ENCODE measurements at places on chromosomes 12 and 14.
A peak's percentile ranks its signal among the peaks of the same experiment; 100 is the strongest.

- DNase-seq: no peak
Observed at GRCh38 chr12:3802721-3803120, 49.8 kb upstream of the CRACR2A start.

DNA sequence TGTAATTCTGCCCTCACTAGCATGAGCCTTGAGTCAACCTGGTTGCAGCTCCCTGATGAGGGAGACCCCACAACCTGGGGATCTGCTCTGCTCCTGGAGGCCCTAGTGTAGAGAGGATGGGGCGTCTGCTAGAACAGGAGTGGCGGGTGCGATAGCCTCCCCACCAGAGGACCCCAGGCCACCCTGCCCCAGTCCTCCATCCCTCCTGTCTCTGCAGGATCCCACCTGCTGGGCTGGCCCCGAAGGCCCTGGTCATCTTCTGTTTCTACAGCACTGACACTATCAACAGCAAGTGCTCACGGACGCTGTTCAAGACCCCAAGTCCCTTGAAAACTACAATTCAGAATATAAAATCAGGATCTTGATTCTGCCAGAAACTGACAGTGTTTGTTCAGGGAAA is 15.2 kb downstream of the ANHX start:
- no peak for DNase-seq

DNA sequence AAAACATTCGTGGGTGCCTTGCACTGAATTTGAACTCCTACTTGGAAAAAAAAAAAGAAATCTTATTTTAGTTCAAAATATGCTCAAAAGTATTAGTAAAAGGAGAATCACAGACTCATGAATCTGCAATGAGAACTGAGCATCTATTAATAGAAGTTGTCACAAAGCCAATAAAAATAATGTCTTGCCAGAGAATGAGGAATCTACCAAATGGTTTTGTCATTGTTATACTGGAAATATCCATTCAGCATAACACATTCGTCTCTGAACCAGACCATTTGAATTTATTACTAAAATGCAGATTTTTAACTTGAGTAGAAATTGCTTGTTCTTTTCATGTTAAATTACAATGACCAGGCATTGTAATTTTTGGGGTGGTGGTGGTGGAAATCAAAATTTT is 11.6 kb upstream of the PTPRB start:
- peak; percentile 56 for DNase-seq

DNA sequence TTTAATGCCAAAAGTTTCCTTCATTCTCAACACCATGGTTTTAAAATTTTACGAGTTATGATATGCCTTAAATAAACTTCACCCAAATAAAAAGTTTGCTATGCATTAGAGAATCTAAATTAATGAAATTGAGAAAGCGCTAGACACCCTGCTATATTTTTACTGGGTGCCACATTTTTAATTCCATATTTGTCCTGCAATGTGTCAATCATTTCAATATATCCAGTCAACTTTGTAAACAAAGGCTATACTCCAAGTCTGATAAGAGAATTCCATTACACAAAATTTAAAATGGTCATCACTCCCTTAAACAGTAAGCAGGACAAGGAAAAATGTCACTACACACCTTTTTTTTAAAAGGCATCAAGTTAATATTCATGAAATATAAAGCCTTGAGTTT is 1.9 kb downstream of the PPP1R12A start:
- no peak for DNase-seq

DNA sequence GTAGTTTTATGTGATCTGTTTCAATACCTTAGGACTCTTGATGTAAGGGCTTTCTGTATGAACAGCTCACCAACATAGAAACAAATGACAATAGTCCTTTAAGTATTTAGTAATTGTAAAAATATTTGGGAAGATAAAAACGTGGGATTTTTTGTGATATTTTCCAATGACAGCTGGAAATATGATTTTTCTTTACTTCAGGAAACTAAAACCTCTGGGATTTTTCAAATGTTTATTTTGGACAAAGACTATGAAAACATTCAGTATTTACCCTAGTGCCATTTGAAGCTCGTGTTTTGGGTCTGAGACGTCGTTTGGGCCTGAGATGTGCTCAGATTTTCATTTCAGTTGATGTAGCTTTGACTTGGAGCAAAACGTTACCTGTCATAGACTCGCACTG is 240.0 kb downstream of the BMP4 start:
- DNase-seq: no peak

- DNase-seq: no peak
Observed at GRCh38 chr12:63132201-63132600, 18.8 kb downstream of the AVPR1A start.

DNA sequence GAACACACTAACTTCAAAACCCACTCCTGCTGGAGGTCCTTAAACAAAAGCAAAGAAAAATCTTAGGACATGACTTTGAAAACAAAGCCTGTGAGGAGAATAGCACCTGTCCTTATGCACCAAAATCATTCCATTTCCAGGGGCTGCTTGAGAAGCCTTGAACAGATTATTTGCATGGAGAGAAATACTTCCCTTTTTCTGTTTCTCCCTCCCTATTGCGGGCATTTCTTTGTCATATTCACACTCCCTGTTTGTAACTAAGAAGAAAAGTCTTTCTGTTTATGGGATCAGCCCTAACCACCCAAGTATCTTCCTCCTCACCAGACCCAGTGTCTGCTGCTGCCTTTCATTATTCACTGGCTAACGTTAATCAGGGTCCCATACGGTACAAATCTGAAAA is 218.8 kb downstream of the DPF3 start:
- no peak for DNase-seq

GRCh38 chr12:98821232-98821631 is 176.1 kb downstream of the APAF1 start:
- no peak for DNase-seq

DNA sequence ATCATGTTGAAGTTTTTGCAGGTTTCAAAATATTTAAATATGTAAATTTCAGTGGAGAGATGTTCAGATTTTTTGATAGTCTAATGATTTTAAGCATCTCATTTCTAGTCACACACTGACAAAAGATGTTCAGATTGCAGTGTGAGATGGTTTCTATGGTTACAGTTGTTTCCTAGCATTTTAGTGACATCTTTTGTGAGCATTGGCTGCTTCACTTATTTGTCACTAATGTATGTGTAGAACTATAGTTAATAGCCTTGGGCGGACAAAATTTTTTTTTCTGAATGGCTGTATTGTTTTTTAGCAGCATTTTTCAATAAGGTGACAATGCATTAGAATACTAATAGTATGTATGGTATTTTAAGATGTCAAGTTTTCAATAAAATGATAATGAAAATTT is 315.6 kb upstream of the PRKD1 start:
- DNase-seq: no peak

- no peak for DNase-seq
Observed at GRCh38 chr12:48946205-48946604, 11.1 kb downstream of the ARF3 start.

DNA sequence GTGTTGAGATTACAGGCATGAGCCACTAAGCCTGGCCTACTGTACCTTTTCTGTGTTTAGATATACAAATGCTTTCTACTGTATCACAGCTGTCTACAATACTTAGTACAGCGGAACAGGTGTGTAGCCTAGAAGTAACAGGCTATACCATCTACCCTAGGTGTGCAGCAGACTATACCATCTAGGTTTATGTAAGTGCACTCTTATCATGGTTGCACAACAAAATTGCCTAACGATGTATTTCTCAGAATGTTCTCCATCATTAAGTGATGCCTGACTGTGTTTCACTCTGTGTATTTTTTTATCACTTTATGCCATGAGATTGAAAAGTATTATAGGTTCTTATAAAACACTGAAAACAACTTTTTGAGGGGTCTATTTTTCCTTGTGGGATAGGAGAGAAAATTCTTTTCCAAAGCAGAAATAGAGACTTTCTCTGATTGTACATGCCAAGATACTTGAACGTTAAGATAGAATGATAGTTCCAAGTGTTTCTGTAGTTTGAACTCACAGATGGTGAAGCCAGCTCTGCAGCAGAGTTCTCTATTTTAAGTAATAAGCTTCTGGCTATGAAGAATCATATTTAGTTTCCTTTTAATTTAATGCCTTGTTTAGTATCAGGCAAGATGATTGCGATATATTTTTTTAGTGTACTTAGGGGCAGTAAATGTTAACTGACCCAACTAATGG is 17.0 kb downstream of the TMPRSS12 start:
- DNase-seq: no peak

All from AG04449 (cell line).